ENCODE measurements at places on chromosomes 5 and 9.

GRCh38 chr5:93601071-93601801 lies 18.2 kb downstream of the NR2F1 start:
- DNase-seq = no peak

- DNase-seq = no peak
Measured at GRCh38 chr9:112011051-112011620, 114.5 kb downstream of the UGCG start.

GRCh38 chr5:89120719-89121118 lies 237.7 kb upstream of the MEF2C start:
- no peak for DNase-seq

DNA sequence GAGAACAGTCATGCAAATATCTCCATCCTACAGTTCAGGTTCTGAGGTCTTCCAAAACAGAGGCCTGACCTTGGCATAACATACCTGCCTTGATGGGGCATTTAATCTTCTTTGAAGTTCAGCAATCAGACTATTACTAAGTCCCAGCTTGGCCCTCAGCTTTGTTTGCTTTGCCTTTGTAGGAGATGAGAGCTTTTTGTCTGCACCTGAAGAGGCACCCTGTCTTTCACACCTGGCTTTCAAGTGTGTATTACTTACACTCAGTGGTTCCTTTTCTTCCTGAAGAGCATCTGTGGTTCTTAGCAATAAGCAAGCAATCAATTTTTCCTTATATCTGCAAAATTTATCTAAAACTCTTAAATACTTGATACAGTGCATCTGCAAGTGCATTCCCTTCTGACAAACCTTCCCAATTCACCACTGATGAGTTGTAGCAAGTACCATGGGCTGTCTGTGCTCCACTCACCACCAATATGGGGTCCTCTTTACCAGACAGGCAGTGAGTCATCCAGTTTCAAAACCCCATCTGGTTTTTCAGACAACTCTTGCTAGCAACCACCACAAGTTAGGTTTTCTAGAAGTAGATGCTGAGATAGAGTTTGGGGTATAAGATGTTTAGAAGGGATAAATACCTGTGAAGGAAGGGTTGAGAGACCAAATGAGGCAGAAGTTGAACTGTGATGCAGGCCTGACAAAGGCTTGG lies 100.2 kb downstream of the HINT1 start:
- no peak for DNase-seq

DNA sequence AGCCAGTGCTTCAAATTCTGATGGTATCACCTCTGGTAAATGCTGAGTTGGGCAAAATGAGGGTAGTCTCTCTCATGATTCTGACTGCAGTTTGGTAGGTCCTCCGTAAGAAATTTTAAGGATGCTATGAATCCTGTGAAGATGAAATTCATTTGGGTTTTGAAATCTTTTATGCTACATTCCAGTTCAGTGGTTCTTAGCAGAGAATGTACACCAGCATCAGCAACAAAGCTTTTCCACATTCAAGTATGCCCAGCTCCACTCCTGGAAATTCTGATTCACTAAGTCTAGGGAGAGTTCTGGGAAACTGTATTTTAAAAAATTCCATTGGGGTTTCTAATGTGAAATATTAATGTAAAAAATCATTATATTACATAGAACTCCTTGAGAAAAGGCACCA lies 33.6 kb upstream of the ACOT12 start:
- no peak for DNase-seq

- DNase-seq = no peak
Measured at GRCh38 chr5:134714541-134714940, 23.8 kb upstream of the CAMLG start.

GRCh38 chr5:5380298-5380697 lies 42.2 kb upstream of the ICE1 start:
- no peak for DNase-seq

GRCh38 chr5:37799865-37800421 lies 39.9 kb downstream of the GDNF start:
- no peak for DNase-seq

DNA sequence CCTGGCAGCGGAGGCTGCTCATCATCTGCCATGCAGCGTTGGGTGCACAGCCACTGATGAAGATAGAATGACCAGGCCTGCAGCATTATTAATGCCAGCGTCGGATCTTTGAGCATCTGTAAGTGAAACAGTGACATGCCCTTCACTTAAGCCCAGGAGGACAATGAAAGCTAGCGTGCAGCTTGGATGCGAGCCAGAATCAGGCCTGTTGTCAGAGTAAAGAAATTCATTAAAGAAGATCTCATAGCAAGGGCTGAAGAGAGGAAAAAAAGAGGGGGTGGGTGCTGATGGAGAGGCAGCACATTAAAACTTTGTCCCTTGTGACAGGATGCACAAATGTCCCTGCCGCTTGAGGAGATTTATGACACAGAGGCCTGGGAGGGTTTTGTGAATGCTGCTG lies 186.1 kb upstream of the MAST4 start:
- DNase-seq = no peak
